Natural killer cell treated with Interleukin-12 subunit alpha and Interleukin-12 subunit beta and Interleukin-15 and Interleukin-18, amount 100 ng/mL, for 72 hours (primary cell): ENCODE measurements at places on chromosomes 7 and 10.

GRCh38 chr10:98916526-98917125, 319.0 kb downstream of the HPSE2 start:
- DNase-seq, result no peak
- H3K27me3 ChIP-seq, result no peaks in the 10 kb centered on the region
- H3K27ac ChIP-seq, result no peak overlapping the region
- H3K4me1 ChIP-seq, result no peaks in the 10 kb centered on the region
- H3K36me3 ChIP-seq, result no peaks in the 10 kb centered on the region
- no peak overlapping the region for H3K4me3 ChIP-seq

DNA sequence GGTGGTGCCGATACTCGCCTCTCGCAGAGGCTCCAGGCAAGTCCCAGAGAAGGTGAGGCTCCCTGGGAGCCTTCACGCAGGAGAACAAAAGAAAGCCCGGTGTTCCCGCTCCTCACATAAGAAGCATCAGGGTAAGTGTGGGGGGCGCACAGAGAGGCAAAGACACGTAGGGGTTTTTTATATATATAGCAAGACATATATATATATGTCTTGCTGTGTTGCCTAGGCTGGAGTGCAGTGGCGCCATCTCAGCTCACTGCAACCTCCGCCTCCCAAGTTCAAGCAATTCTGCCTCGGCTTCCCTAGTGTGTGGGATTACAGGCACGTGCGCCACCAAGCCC, 61.3 kb downstream of the PDIA4 start:
- peak overlapping the region; percentile 82 for H3K27ac ChIP-seq
- DNase-seq, result no peak
- no peaks in the 10 kb centered on the region for H3K36me3 ChIP-seq
- peaks cover 17% of the 10 kb centered on the region for H3K4me1 ChIP-seq
- peak overlapping the region; percentile 78 for H3K4me3 ChIP-seq

GRCh38 chr10:69715899-69716606, 85.7 kb upstream of the COL13A1 start:
- no peaks in the 10 kb centered on the region for H3K4me1 ChIP-seq
- no peaks in the 10 kb centered on the region for H3K36me3 ChIP-seq
- H3K27me3 ChIP-seq, result peaks cover 2% of the 10 kb centered on the region
- H3K27ac ChIP-seq, result no peak overlapping the region

DNA sequence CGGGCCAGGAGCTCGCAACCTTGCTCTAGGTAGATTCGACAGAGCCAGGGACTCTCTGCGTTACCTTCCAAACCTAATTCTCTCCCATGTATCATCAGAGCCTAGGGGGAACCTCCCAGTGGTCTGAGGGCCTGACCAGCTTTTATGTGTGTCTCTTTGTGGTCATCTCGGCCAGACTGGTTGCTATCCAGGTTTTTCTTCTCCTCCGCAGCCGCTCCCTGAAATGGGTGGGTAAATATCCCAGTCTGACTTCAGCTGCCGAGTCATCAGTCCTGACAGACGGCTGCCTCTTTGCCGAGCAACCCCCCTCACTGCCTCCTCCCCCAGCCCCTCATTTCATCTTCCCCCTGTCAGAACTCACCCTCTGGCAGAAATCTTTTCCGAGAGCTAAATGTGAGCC, 578.1 kb downstream of the LRMDA start:
- H3K27me3 ChIP-seq, result no peaks in the 10 kb centered on the region
- no peak overlapping the region for H3K4me3 ChIP-seq
- no peak overlapping the region for H3K27ac ChIP-seq
- no peaks in the 10 kb centered on the region for H3K36me3 ChIP-seq

DNA sequence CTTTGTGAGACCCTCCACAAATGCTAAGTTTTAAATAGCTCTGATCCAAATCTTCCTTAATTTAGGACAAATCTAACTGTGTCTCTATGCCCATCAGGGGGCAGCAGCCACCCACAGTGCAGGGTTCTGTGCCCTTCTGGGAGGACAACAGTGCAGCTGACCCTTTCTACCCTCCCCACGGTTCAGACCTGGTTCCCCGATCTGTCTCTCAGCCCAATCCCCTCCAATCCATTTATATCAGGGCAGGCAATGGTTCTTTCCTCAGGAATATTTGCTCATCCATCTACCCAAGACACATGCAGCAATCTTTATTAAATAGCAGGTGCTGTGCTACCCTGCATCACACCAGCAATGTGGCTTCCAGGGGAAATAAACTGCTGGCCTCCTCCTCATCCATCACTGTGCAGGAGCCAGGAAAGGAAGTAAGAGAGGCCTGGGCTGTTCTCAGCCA, 4.0 kb upstream of the RBM28 start:
- H3K36me3 ChIP-seq, result no peaks in the 10 kb centered on the region
- DNase-seq, result no peak
- H3K27me3 ChIP-seq, result peaks cover 18% of the 10 kb centered on the region
- no peak overlapping the region for H3K27ac ChIP-seq
- H3K4me3 ChIP-seq, result no peak overlapping the region
- H3K4me1 ChIP-seq, result peaks cover 6% of the 10 kb centered on the region

- DNase-seq, result no peak
- H3K27ac ChIP-seq, result no peak overlapping the region
- H3K27me3 ChIP-seq, result no peaks in the 10 kb centered on the region
- no peaks in the 10 kb centered on the region for H3K4me1 ChIP-seq
- H3K4me3 ChIP-seq, result no peak overlapping the region
These were observed 28.7 kb upstream of the TNS3 start for GRCh38 chr7:47610506-47611044.

DNA sequence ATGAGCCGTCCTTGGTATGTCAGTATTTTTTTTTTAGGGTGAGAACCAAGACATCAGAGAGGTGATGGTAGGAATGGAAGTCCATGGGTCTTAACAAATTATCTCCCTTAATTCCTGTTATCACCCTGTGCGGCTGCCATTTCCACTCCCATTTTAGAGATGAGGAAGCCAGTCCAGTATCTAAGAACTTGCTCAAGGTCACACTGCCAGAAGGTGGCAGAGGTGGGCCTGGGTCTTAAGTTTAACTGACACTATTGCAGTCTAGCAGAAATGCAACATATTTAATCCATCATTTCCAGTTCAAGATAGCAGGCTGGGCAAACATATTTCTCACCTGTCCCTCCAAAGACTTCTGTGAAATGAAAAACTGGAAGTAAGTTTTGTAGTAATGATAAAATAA, 108.3 kb downstream of the GLI3 start:
- no peak overlapping the region for H3K4me3 ChIP-seq
- H3K4me1 ChIP-seq, result peaks cover 20% of the 10 kb centered on the region
- DNase-seq, result no peak
- H3K27ac ChIP-seq, result no peak overlapping the region
- peaks cover 13% of the 10 kb centered on the region for H3K27me3 ChIP-seq

DNA sequence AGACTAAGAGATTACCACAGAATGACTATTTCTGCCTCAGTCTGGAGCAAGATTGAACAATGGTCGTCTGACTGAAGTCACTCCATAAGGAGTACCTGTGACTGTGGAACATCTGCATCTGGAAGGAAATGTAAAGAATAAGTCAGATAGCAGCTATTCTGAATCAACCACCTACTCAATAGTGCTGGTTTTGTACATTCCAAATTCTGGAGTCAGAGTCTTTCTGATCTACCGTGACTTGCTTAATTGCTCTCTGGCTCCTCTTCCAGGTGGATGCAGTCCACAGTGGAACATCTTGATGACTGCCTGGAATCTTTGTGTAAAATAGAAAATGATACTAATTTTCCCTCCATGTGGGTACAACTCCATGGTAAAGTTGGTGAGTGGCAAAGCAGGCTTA, 156.3 kb upstream of the SEMA3C start:
- H3K4me1 ChIP-seq, result no peaks in the 10 kb centered on the region
- no peak overlapping the region for H3K4me3 ChIP-seq
- H3K36me3 ChIP-seq, result peaks cover 7% of the 10 kb centered on the region
- no peak overlapping the region for H3K27ac ChIP-seq

DNA sequence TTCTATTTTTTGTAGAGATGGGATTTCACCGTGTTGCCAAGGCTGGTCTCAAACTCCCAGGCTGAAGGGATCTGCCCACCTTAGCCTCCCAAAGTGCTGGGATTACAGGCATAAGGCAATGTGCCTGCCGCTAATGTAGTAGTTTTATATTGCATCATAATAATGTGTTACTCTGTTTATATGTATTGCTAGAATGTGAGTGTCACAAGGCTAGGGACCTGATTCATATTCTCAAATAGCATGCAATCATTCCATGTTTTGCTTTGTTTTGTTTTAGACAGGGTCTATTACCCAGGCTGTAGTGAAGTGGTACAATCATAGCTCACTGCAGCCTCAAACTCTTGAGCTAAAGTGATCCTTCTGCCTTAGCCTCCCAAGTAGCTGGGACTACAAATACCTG, 13.5 kb downstream of the CCL26 start:
- peaks cover 4% of the 10 kb centered on the region for H3K4me1 ChIP-seq
- no peaks in the 10 kb centered on the region for H3K36me3 ChIP-seq
- H3K27ac ChIP-seq, result no peak overlapping the region
- no peaks in the 10 kb centered on the region for H3K27me3 ChIP-seq
- DNase-seq, result no peak
- no peak overlapping the region for H3K4me3 ChIP-seq

DNA sequence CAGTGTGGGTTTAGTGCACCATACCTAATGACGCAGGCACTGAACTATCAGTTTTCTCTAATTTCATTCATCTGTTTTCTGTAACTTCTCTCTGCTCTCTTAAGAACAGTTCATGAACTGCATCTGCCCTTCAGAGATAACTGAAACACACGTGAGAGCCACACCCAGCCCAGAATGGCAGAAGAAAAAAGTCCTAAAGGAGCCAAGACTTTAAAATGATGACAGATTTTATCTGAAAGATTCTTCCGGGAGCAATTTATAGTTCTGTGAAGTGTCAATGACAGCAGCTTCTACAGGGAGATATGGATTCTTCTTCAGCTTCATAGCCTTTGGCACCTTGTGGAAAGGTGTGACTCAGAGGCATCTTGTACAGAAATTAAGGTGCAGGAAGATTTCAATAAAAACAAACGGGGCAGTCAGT, 211.5 kb upstream of the SLC26A5 start:
- no peaks in the 10 kb centered on the region for H3K4me1 ChIP-seq
- H3K27ac ChIP-seq, result no peak overlapping the region
- no peak for DNase-seq
- no peaks in the 10 kb centered on the region for H3K27me3 ChIP-seq
- H3K36me3 ChIP-seq, result no peaks in the 10 kb centered on the region
- no peak overlapping the region for H3K4me3 ChIP-seq

DNA sequence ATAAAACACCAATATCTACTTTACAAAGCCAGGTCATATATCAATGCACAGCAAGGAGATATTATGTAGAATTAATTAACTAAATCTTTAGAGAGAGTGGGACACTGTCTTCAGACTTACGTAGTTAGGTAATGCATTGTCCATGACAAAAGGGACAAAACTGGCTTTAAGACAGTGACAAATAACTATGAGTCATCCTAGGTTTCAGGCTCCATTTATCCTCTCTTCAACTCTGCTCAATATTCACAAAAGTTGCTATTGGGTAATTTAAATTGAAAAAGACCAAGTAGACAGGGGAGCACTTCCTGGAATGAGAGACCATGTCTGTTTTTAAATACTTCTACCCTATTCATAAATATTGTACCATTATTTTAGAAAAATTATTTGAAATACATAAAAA, 464.5 kb downstream of the ARL4A start:
- no peak overlapping the region for H3K27ac ChIP-seq
- DNase-seq, result no peak
- H3K36me3 ChIP-seq, result no peaks in the 10 kb centered on the region

DNA sequence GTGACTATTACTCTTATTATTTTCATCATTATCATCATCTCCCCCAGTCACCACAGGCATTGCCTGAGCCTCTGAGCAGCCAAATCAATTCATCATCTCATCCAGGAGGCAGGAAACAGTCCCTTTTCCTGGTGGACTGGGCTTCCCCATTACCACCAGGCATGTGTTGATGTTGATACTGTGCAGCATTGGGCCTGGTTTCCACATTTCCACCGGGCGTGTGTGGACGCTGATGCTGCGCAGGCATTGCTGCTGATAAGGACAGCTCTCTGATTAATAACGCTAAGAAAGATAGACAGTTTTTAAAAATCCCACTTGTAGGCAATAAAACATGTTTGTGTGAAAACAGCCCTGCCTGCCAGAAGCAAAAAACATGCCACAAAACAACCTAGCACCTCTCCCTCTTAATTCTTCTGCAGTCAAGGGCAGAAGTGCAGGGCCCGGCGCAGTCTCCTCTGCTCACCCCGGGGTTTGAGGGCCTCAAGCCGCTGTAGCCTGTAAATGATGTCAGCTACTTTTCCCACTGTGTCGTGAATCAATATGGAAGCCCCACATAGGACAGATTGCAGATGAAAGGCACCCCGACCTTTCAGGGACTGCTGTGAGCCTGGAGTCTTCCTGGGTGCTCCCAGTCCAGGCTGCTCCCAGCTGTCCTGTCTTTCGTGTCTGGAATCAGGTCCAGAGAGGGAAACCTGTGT, 216.0 kb downstream of the WDR37 start:
- H3K27me3 ChIP-seq, result peaks cover 3% of the 10 kb centered on the region
- no peak for DNase-seq
- H3K4me3 ChIP-seq, result no peak overlapping the region
- no peaks in the 10 kb centered on the region for H3K4me1 ChIP-seq
- H3K36me3 ChIP-seq, result no peaks in the 10 kb centered on the region

DNA sequence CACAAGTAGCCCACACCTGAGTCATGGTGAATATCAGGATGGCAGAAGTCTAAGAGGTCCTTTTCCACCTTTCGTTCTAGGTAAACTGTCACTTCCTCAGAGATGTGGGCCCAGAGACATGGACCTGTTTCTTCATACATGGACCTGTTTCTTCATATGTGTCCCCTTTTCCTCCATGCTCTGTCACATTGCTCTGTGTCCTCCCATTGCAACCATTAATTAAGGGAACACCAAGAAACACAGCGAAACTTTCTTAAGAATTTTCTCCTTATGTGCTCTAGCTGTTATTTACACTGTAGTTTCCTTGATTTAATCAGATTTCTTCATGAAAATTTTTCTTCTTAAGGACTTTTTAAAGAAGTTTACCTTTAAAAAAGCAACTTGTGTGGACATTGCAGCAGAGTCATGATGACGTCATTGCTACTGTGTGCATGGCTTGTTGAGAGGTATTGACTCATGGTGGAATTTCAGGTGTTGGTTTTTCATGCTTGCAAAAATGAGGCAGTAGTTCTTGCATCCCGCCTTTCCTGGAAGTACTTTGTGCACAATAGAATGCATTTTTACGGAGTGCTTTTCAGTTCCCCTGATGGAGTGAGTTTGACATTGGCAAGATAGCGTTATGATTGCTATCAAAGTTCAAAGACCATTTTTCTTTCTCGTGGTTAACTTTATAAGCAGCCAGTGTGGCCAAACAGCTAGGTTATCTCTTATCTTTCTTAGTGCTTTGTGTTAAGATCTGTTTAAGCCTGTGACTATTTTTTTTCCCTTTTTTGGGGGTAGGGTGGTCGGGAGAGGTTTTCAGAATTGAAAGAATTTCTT, 37.7 kb downstream of the CFAP58 start:
- DNase-seq, result no peak
- H3K36me3 ChIP-seq, result no peaks in the 10 kb centered on the region
- peak overlapping the region; percentile 12 for H3K4me3 ChIP-seq
- no peak overlapping the region for H3K27ac ChIP-seq
- peaks cover 32% of the 10 kb centered on the region for H3K4me1 ChIP-seq
